Hematopoietic multipotent progenitor cell (in vitro differentiated cells): ENCODE measurements at places on chromosomes 6 and 20.

GRCh38 chr20:33009214-33010132 lies 2.0 kb downstream of the BPIFB2 start:
- DNase-seq, result no peak

- no peak for DNase-seq
These were observed 310.9 kb downstream of the CDH4 start for GRCh38 chr20:61562897-61563504.

GRCh38 chr6:168115748-168116437 lies 36.9 kb upstream of the FRMD1 start:
- DNase-seq, result no peak

- DNase-seq, result no peak
These were observed 80.4 kb downstream of the JPH2 start for GRCh38 chr20:44106615-44107014.

GRCh38 chr6:5730585-5731263 lies 276.0 kb downstream of the NRN1 start:
- no peak for DNase-seq
